ENCODE measurements at places on chromosomes 5 and 9.

GRCh38 chr9:104836767-104837166, 72.8 kb downstream of the NIPSNAP3B start:
- no peak for DNase-seq

- no peak for DNase-seq
Observed at GRCh38 chr9:3828495-3828894, 302.7 kb upstream of the RFX3 start.

- DNase-seq: no peak
Observed at GRCh38 chr9:125296843-125297372, 35.3 kb downstream of the GAPVD1 start.

- DNase-seq: no peak
Observed at GRCh38 chr9:20297646-20298084, 324.6 kb downstream of the MLLT3 start.

DNA sequence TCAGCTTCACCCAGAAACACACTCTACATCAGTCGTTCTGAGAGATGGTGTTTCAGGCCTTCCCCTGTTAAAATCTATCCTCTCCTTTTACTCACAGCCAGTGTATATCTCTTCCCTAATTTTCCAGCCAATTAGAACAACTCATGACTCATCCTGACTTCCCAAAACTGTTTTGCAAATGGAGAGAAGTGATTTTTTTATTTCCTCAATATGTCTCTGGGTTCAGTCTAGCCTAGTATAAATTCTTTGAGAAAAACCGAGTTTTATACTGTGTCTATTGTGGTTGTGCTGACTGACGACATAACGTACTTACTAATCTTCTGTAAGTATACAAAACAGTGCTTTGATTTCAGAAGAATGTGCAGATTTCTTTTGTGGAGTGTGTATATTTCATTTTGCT, 28.4 kb upstream of the CAST start:
- no peak for DNase-seq

DNA sequence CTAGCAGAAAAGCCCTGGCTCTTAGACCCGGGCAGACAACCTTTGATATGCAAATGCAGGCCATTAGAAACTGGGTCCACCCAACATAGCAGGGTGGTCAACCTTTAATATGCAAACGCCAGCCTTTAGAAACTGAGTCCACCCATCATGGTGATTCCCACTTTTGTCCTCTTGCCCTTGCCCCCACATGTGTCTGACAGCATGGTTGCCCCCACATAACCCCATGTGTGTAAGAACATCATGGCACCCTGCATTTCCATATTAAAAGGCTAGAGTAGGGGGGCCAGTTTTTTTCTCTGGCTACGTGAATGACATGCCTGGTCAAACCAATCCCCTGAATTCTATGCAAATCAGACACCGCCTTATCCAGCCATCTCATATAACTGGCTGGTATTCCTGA, 273.2 kb upstream of the PRDM9 start:
- DNase-seq: no peak

GRCh38 chr5:80745490-80745889, 90.7 kb upstream of the DHFR start:
- no peak for DNase-seq

DNA sequence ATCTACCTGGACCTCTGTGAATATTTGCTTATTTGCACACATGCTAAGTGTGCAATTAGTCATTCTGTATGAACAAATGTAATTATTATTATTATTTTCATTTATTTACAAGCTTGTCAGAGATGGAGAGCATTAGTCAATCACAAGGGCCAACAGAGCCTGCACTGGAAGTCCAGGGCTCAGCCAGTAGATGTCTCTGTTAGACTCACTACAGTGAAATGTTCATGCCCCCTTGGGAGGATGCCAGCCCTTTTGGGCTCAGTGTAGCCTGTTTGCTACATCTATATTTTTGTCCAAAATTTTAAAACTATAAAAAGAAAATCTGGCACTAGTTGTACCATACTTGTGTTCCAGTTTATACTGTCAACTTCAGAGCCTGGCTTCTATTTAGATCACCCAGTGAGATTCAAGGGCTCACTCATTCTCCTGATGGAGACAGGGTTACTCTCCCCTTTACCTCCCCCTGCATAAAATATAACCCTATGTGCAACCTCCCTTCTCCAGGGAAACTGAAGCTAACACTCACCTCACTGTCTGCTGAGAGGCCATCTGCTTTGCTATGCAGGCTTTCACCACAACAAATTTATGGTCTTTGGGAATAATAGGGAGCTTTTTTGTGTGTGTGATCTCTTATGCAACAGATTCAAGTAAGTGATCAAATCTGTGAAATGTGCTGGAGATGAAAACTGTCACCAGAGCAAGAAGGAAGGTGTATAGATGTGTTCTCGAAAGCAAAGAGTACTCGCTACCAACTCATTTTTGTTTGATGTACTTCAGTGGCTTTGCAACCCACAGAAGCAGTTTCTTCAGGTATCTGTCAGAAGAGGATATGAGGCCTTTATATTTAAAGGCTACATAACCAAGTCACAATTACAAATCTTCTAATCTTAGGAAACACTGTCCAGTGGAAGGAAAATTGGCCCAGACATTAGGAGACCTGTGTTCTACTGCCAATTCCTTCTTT, 99.9 kb upstream of the TLE4 start:
- no peak for DNase-seq

DNA sequence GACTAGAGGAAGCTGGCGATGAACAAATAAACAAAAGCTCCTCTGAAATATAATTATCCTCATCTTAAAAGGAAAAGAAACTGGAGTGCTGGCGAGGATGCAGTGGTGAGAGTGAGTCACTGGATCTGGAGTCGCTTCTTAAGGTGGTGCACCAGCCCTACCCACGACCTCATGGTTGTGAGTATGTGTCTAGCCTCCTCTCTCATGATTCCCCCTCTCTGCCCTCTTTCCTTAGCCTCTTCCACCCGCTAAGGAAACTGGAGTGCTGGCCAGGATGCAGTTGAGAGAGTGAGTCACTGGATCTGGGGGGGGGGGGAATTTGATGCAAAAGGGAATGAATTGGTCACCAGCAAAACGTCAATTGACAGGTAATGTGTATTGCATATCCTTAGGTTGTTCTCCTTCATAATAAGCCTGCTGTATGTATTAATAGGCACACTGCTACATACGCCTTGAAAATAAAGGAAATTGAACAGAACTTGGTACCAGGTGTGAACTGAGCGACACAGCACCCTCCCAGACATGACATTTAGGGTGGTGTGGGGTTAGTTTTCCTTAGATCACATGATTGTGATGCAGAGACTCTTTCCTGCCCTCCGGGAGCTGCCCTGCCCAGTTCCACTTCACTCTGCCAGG, 36.3 kb upstream of the EBF1 start:
- no peak for DNase-seq

DNA sequence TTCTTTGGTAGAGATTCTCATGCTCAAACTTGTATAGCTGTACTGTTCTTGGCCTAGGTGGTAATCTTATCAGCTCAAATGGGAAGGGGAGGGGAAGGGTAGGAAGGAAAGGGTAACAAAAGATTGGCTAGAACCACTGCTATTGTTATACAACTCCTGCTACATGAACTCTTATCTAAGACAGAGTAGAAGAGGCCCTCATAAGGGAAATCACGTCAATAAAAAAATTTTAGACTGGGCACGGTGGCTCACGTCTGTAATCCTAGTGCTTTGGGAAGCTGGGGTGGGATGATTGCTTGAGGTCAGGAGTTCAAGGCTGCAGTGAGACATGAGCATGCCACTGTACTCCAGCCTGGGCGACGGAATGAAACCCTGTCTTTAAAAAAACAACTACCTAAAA, 15.9 kb downstream of the STOM start:
- no peak for DNase-seq

DNA sequence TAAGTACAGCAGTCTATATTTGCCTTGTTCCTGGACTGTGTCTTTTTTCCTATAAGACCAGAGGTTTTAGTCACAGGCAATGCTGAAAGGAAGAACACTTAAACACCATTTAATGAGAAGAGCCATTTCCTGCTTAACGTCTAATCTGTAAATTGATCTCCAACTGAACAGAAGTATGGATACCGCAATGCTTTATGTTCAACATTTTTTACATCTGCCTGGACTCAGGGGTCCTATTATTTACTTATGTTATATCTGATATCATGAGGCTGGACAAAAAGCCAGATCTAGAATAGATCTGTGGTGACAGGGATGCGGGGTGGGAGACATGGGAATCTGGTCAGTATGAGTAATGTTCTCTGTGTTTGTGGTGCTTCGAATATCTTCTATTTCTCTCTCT, 334.6 kb upstream of the MPDZ start:
- no peak for DNase-seq

DNA sequence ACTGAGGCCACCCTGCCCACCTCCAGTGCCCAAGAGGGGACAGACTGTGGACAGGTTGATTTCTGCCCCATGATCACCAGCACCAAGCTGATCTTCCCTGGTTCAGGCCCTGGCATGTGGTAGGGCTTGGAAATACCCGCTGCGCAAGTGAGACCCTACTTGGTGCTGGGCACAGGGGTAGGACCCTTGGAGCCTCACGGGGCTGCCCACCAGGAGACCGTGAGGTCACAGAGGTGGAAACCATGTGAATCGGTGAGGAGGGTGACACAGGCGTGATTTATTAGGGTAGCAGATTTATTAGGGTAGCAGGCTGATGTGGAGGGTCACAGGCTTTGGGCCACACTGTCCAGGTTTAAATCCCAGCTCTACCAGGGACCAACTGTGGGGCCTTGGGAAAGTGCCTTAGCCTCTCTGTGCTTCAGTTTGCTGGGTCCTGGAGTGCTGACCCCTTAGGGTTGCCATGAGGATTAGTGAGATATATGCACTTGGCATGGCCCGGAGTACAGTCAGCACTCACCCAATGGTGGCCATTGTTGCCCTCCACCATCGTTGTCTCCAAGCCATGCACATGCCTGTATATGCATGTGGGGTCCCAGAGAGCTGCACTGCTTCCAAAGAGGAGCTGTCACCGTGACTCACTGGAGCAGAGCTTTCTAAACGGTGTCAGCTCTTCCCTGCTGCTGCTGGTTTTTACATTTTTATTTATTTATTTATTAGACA, 20.9 kb upstream of the DUSP1 start:
- no peak for DNase-seq

- DNase-seq: no peak
Observed at GRCh38 chr9:87179553-87180340, 232.4 kb upstream of the GAS1 start.

- DNase-seq: no peak
Observed at GRCh38 chr5:18970000-18970399, 1018.0 kb downstream of the CDH18 start.

GRCh38 chr5:7250611-7251010, 145.3 kb upstream of the ADCY2 start:
- no peak for DNase-seq

Measured in stimulated activated CD8-positive, alpha-beta memory T cell treated with anti-CD3 and anti-CD28 coated beads, Interleukin-2, amount 100 ng/mL, for 48 hours (primary cell).